ENCODE measurements at places on chromosomes 2 and 18.

GRCh38 chr2:190618030-190618429, 30.9 kb upstream of the NAB1 start:
- no peak for DNase-seq

DNA sequence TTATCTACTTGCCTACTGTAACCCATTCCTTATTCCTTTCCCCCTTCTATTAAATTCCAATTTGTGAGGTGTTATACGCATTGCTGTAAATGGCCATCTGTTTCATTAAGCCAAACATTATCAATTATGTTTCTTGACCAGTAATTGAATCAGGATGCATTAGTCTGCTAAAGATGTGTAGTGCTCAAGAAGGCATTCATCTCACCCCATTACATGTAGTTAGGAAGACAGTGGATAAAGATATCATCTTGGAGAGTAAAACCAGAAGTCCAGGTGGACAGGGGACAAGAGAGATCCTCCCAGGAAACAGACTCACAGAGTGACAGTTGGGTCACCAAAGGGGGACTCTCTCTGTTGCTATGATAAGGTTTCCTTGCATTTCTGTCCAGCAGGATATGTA, 73.3 kb upstream of the FAM98A start:
- DNase-seq, result no peak

- DNase-seq, result no peak
Measured at GRCh38 chr18:64872710-64873458, 724.0 kb upstream of the LINC00305 start.

GRCh38 chr2:3959372-3959771, 256.0 kb downstream of the DCDC2C start:
- peak; percentile 82 for DNase-seq

- DNase-seq, result no peak
Measured at GRCh38 chr2:211367293-211367692, 810.9 kb downstream of the CPS1 start.

DNA sequence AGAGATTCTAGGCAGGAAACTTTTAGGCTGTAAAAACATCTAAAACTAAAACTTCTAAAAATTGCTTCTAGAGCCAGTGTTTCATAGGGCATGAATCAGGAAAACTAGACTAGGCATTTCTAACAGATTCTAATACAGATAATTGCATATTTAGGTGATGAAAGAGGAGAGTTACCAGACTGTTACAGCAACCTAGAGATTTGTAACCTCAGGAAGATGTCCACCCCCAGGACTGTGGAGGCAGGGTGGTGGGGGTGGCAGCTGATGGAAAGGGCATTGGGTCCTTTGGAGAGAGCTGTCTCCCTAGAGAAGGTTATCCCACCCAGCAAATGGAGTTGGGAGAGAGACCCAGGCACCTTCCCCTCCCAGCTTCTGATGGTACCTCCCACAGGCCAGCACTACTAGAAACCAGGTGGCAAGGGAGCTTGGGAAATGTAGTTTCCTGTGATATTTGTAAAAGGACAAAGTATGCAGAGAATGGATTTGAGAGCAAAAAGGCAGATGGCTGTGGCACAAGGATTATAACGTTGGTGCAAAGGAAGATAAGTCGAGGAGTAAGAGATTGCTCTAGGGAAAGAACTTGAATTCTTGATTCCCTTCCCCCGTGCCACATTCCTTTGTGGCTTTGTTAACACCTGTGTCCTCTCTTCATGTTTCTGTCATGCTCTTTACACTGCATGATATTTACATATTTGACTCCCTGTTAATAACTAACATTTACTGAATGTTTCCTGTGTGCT, 75.6 kb upstream of the MGAT5 start:
- no peak for DNase-seq

- no peak for DNase-seq
Measured at GRCh38 chr18:23200756-23201155, 65.5 kb downstream of the CABLES1 start.

- DNase-seq, result no peak
Measured at GRCh38 chr2:226969417-226970080, 133.7 kb downstream of the RHBDD1 start.

- no peak for DNase-seq
Measured at GRCh38 chr2:164745012-164745797, 96.4 kb downstream of the COBLL1 start.

DNA sequence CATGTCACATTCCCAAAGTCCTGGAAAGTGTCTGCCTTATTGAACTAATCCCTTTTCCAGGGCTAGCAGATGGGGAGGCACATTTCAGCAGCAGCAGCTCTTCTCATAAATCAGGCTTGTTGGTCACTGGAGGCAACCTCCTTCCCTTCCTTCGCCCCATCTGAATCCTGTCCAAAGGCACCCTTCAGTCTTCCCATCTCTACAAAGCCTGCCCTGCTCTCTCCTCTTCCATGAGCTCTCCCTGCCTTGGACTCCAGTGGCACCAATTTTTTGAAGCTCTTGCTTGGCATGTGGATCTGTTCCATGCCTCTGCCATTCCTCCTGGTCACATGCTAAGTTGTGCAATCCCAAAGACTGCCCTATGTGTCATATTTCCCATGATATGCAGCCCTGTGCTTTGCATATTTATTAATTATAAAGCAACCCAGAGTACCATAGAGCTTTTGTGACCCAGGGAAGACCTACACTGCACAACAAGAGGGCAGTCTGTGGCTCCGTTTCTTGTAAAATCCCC, 70.3 kb downstream of the ANTXR1 start:
- no peak for DNase-seq

DNA sequence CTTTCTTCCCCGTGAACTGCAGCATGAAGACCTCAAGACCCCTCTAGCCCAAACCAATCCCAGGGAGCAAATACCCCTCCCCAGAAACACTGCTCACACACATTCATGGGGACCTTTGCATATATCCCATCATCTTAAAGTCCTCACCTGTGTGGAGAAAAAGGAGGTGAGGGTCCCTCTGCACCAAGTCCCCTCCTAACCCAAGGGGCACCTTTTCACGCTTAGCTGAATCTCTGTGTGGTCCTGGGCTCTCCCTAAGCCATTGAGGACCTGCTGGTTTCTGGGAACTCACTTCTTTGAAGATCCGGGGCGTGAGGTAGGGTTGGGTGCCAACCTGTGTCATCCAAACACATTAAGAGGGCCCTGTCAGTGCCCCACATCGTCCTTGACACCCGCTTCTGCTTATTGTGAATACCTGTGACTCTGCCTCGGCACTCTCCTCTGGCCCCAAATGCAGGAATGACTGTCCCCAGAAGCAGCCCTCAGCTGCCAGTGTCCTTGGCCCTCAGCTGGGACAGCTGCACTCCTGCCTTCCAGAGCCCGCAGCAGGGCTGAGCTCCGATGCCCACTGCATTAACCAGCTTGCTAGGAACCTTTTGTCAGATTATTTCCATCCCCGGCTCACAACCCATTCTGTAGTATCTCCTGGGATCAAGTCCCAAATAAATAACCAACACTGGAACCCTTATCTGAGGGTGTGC, 41.3 kb upstream of the ITM2C start:
- DNase-seq, result no peak

DNA sequence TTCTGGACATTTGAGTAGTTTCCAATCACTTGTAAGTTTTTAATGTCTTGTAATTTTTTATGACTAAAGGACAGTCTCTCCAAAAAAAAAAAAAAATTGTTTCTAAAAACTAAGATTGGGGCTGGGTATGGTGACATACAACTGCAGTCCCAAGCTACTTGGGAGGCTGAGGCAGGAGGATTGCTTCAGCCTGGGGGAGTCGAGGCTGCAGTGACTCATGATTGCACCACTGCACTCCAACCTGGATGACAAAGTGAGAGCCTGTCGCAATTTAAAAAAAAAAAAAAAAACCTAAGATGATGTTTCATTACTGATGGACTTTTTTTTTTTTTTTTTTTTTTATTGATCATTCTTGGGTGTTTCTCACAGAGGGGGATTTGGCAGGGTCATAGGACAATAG, 34.4 kb upstream of the PKDCC start:
- DNase-seq, result no peak

DNA sequence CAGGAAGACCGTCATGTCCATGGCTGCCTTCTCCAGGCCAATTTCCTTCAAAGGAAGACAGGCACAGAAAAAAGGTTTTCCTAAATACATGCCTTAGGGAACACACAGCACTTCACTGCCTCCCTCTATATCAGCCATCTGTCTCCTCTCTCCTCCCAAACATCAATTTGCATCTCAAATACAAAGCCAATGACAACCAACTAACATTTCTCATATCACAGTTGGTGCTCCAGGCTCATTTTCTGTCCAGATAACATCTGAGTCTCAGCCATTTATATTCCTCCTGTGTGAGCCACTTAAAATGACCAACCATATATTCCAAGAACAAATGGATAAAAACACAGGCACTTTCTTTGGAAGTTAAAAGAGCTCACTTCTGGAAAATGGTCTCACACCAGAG, 62.5 kb upstream of the ACAA2 start:
- no peak for DNase-seq

DNA sequence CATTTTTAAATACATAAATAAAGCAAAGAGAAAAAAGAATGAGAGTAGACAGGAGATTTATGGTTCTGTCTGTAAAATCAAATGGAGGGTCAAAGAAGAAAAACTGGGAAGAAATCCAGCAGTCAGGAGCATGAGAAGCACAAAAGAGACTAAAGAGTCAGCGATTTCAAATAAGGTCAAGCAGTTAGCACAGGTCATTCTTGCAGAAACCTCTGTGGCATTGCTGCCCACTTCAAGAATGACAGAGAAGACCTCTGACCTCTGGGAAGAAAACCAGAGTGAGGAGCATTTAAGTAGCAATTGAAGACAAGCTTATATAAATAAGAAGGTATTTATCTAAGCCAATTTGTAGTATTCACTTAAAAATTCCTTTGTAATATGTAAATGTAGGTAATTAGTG, 172.0 kb upstream of the SPOPL start:
- DNase-seq, result no peak

- DNase-seq, result no peak
Measured at GRCh38 chr2:135840601-135841000, 3.6 kb upstream of the LCT start.

GRCh38 chr18:79510731-79511241, 115.1 kb downstream of the NFATC1 start:
- DNase-seq, result no peak

GRCh38 chr2:221197225-221197856, 374.8 kb downstream of the EPHA4 start:
- DNase-seq, result no peak

DNA sequence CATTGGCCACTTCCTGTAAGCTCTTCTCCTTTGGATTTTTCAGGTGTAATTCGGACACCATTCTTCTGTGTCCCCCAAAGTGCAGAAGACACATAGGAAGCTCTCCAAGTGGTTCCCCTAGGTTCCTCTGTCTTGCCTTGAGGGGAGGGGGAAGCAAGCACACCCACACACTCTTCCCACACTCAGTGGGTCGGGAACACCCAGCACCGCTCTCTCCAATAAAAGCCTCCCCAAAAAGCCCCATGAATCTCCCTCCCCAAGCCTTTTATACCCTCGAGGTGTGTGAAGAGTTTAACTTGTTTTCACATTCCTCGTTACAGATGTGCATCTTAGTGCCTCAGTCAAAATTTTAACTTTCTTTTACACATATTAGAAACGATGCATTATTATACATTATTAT, 9.9 kb upstream of the TMEM237 start:
- no peak for DNase-seq

DNA sequence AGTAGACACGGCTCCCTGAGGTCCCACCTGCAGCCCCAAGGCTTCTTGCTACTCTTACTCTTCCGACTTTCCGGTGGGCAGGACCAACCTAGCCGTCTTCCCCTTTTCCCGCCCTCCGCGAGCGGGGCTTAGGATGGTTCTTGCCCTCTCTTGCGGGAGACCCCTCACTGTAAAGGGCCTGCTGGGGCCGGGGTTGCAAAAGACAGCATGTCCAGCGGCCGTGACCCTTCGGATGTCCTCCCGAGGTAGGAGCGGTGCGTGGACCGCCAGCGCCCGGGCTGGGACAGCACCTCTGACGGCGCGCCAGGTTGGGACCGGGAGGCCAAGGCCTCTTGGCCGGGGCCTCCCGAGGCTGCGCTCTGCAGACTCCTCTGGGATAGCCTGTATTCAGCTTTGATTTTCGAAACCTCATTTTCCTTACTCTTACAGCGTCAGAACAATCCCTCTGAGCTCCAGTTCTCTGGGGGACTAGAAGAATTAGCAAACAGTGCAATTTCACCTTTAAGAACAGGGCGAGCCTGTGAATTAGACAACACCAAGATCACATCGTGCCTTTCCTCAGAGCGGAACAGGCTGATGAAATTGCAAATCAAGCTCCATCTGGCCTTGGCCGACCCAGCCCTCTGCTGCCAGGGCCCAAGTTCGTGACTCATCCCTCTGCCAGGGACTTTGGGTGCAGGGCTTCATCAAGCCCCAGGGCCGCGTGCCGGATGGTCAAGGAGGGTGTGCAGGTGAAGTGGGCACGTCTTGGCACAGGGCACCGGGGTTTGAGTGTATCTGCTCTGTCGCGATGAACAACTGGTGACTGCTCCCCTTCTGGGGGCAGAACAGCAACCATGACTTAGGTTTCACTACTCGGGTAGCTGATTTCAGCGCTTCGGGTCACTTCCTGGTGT, 777 bp downstream of the MOCOS start:
- no peak for DNase-seq

- DNase-seq, result no peak
Measured at GRCh38 chr2:218046238-218046637, 22.8 kb upstream of the RUFY4 start.

- no peak for DNase-seq
Measured at GRCh38 chr2:182915369-182916326, 49.2 kb upstream of the FRZB start.

- DNase-seq, result peak; percentile 16
Measured at GRCh38 chr2:56515399-56515798, 331.6 kb downstream of the CCDC85A start.

DNA sequence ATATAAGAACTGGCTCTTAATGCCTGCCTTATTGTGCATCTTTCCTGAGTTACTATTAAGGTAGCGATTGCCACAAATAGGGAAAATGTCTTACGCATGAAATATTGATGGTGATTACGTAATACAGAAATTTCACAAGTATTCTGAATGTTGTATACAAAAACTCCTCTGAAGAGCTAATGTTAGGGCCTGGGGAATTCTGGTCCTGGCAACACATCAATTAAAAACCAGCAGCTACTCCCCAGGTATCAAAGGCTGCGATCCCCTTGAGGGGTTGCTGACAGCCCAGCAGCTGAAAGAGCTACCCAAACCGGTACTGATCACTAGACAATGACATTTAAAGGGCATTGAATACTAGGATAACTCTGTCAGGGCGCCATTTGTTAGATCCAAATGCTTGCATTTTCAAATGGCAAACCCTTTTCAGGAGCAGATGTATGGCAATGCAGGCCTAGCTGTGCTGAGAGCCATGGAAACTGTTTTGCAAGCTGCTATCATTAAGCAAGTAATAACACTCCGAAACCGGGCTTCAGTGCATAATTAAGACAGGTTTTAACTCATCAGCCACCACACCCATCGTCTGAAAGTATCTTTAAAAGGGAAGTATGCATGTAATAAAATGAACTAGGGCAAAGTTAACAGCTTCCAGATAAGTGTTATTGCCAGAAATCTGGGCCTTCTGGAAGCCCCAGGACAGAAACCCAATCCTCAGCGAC, 78.4 kb downstream of the CLHC1 start:
- DNase-seq, result no peak

Data from NCI-H1105 treated with DMSO at 0.1 percent for 48 hours (cell line).